ENCODE measurements at places on chromosomes 1 and 21. TPM values are rescaled to one million over a fixed set of nuclear protein-coding genes. Genes with fewer than 3 reads are reported as not detected.

PCP4 gene
- not detected for total RNA-seq

NUDT4B gene
- total RNA-seq: 16.6 TPM

LCE1A gene
- not detected for total RNA-seq

S100A1 gene
- total RNA-seq: not detected

GRCh38 chr1:91283421-91283726 lies 121.3 kb downstream of the HFM1 start:
- DNase-seq: no peak
- H3K4me1 ChIP-seq: peaks cover 11% of the 10 kb centered on the region
- no peaks in the 10 kb centered on the region for H3K27me3 ChIP-seq

HPDL gene
- 0.81 TPM for total RNA-seq

- no peaks in the 10 kb centered on the region for H3K4me1 ChIP-seq
- H3K36me3 ChIP-seq: no peaks in the 10 kb centered on the region
- no peak overlapping the region for H3K27ac ChIP-seq
- H3K27me3 ChIP-seq: no peaks in the 10 kb centered on the region
Observed at GRCh38 chr1:221693087-221693486, 48.8 kb downstream of the DUSP10 start.

DNA sequence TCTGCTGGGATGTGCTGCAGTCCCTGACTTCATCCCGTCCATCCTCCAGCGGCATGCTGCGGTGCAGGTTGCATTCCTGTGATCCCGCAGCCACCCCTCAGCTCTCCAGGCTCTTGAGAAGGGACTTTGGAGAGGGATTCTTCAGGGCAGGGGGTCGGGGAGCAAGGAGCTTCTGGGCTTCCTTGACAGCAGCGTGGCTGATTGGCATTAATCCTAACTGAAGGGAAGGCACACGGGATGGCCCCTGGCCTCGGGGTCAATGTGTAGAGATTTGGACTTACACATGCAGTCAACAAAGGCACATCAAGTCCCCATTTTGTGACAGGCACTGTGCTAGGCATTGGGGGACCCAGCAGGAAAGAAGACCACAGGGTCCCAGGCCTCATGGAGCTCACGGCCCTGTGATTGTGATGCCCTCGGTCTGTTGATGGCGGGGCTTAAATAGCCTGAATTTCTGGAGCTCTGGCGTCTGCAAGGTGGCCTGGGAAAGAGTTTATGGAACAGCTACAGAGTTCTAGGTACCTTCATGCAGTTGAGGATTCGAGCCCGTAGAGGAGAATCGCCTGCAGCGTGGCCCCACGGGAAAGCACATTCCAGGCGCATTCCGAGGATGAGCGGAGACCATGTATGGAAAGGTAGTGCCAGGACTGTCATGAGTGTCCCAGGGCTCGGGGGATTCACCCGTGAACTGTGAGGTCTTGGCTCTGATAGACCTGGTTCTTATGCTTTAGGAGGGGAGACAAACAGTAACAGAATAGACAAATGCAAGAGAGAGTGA lies 20.1 kb downstream of the PSEN2 start:
- H3K4me1 ChIP-seq: peaks cover 25% of the 10 kb centered on the region
- no peak overlapping the region for H3K4me3 ChIP-seq
- H3K27ac ChIP-seq: no peak overlapping the region
- DNase-seq: peak; percentile 44

GRCh38 chr21:45465611-45466329 lies 60.8 kb downstream of the COL18A1 start:
- H3K27me3 ChIP-seq: no peaks in the 10 kb centered on the region
- no peak overlapping the region for H3K4me3 ChIP-seq
- no peaks in the 10 kb centered on the region for H3K36me3 ChIP-seq
- DNase-seq: peak; percentile 72
- no peaks in the 10 kb centered on the region for H3K4me1 ChIP-seq

GRCh38 chr1:117633936-117634335 lies 28.1 kb downstream of the TENT5C start:
- no peak overlapping the region for H3K4me3 ChIP-seq
- H3K27me3 ChIP-seq: no peaks in the 10 kb centered on the region
- H3K27ac ChIP-seq: no peak overlapping the region
- H3K4me1 ChIP-seq: peaks cover 72% of the 10 kb centered on the region
- no peaks in the 10 kb centered on the region for H3K36me3 ChIP-seq

GRCh38 chr1:235775246-235775860 lies 91.4 kb downstream of the LYST start:
- DNase-seq: no peak
- no peak overlapping the region for H3K27ac ChIP-seq
- no peaks in the 10 kb centered on the region for H3K36me3 ChIP-seq
- H3K27me3 ChIP-seq: no peaks in the 10 kb centered on the region
- no peak overlapping the region for H3K4me3 ChIP-seq

GRCh38 chr1:218392780-218393179 lies 47.6 kb downstream of the TGFB2 start:
- no peaks in the 10 kb centered on the region for H3K4me1 ChIP-seq
- no peaks in the 10 kb centered on the region for H3K27me3 ChIP-seq
- no peak for DNase-seq
- no peak overlapping the region for H3K4me3 ChIP-seq

DNA sequence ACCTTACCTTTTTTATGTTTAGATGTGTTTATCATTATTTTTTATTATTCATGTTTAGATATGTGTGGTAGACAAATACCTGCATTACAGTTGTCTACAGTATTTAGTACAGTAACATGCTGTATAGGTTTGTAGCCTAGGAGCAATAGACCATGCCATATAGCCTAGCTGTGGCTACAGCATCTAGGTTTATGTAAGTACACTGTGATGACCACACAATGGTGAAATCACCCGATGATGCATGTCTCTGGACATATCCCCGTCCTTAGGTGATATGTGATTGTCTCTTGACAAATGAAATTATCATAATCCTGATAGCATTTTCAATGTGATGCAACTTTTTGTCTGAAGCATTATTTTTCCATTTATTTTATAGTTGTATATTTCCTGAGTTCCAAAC lies 121.2 kb downstream of the DISP1 start:
- H3K27ac ChIP-seq: no peak overlapping the region
- no peaks in the 10 kb centered on the region for H3K36me3 ChIP-seq
- H3K4me3 ChIP-seq: no peak overlapping the region
- no peaks in the 10 kb centered on the region for H3K27me3 ChIP-seq
- DNase-seq: no peak

SPRR1A gene
- total RNA-seq: not detected

DNA sequence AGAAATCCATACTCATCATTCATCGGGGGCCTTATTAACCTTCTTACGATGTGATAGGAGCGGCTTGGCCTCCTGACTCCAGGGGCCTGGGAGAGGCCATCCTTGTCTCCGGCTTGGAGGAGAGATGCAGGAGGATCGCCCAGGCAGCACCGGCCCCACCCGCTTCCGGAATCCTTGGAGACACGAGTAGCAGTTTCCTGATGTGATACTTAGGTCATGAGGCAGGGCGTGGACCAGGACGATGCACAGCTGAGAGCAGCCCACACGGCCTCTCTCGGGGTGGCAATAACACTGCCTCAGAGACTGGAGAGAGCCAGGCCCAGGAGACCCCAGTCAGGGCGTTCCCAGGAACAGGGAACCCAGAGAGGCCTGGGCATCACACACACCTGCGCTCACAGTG lies 163.6 kb upstream of the ARHGEF16 start:
- no peaks in the 10 kb centered on the region for H3K4me1 ChIP-seq
- no peak for DNase-seq
- no peaks in the 10 kb centered on the region for H3K36me3 ChIP-seq
- no peaks in the 10 kb centered on the region for H3K27me3 ChIP-seq
- H3K4me3 ChIP-seq: no peak overlapping the region

RRP1 gene
- total RNA-seq: 21.5 TPM

- H3K27me3 ChIP-seq: peaks cover 70% of the 10 kb centered on the region
- DNase-seq: no peak
- no peaks in the 10 kb centered on the region for H3K36me3 ChIP-seq
- peak overlapping the region; percentile 92 for H3K4me3 ChIP-seq
- peak overlapping the region; percentile 88 for H3K27ac ChIP-seq
- H3K4me1 ChIP-seq: peaks cover 42% of the 10 kb centered on the region
Observed at GRCh38 chr1:212607206-212607912, 1.2 kb upstream of the ATF3 start.

DNA sequence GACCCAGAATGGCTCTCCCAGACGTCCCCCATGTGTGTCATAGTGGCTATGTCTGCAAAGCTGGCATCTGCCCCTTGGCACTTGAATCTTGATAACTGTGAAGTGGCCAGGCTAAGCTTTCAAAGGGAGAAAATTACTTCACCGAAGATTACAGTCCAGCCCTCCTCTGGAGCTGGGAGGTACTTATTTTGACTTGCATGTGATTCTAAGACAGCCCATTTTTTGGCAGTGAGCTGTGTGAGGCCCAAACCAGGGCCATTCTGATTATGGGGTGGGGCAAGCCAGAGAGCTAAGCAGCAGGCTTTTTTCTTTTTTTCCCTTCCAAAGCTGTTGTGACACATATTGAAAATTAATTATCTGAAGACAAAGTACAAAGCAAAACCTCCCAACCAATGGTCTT lies 42.1 kb upstream of the C8B start:
- no peaks in the 10 kb centered on the region for H3K4me1 ChIP-seq
- no peaks in the 10 kb centered on the region for H3K27me3 ChIP-seq
- H3K4me3 ChIP-seq: no peak overlapping the region
- no peak overlapping the region for H3K27ac ChIP-seq
- DNase-seq: no peak

RYR2 gene
- total RNA-seq: 4.7 TPM

CYP4B1 gene
- total RNA-seq: 1.0 TPM

DNA sequence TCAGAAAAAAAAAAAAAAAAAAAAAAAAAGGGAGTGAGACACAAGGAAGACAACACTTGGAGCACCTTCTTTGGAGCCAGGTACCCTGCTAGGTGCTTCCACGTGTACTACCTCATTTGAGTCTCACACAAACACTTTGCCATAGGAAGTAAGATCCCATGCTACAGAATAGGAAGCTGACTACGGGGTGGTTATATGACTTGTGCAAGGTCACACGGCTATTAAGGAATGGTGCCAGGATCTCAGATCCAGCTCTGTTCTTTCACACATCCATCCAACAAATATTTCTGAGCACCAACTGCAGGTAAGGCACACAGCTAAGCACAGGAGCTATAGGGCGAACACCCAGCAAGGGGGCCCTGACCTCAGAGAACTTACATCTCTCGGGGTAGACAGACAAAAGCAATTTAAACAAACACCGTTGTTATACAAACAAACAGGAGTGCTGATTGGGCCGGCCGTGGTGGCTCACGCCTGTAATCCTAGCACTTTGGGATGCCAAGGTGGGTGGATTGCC lies 22.4 kb downstream of the PTAFR start:
- no peak for DNase-seq
- peaks cover 31% of the 10 kb centered on the region for H3K36me3 ChIP-seq
- H3K4me1 ChIP-seq: peaks cover 65% of the 10 kb centered on the region
- no peak overlapping the region for H3K4me3 ChIP-seq
- no peak overlapping the region for H3K27ac ChIP-seq

All from spleen (tissue), 13 donors.